ENCODE measurements at places on chromosomes 2 and 18.

GRCh38 chr2:171271971-171272436 is 111.3 kb upstream of the TLK1 start:
- DNase-seq = no peak

DNA sequence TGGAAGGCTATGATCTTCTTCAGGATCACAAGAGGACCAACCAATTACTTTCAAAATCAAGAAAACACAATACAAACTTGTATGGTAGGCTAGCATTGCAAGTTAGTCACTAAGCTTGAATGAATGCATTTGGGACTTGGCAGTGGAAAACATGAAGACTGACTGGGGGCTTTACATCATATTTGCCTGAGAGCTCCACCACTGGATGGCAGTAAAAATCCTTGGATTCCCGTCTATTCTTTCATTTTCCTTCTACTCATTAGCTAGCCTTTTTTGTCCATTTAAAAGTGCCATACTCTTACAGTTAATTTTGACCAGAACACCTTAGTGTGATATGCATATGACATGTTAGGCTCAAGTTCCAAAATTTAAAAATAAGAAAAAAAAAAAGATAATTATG is 63.5 kb upstream of the RASGRP3 start:
- no peak for DNase-seq

- no peak for DNase-seq
Measured at GRCh38 chr18:74005320-74006109, 142.1 kb downstream of the FBXO15 start.

- DNase-seq = no peak
Measured at GRCh38 chr2:180122874-180123273, 115.8 kb upstream of the CWC22 start.

- no peak for DNase-seq
Measured at GRCh38 chr2:88318071-88318955, 134.2 kb downstream of the FOXI3 start.

DNA sequence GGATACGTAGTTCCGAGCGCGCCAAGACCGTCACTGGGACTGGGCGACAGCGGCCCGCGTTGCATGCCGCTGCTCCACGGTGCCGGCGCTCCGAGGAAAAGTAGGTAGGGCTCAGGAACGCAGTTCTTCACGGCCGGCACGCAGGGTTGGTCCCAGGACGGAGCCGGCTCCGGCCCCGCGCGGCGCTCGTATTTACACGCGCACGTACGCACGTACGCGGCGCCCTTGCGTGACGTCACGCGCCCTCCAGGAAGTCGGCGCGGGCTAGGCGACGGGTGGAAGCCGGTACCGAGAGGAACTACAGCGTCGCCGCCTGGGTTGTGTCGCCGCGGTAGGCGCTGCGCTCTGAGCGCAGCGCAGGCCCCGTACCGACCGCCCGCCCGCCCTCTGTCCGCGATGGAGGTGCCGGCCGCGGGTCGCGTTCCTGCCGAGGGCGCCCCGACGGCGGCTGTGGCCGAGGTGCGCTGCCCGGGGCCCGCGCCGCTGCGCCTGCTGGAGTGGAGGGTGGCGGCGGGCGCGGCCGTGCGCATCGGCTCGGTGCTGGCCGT is at the start of gene CTDP1:
TSS of gene CTDP1 (plus strand) at position 252 of the 548 bp plus-strand sequence. CDS start at position 397, 145 bp downstream.
- no peak for DNase-seq

DNA sequence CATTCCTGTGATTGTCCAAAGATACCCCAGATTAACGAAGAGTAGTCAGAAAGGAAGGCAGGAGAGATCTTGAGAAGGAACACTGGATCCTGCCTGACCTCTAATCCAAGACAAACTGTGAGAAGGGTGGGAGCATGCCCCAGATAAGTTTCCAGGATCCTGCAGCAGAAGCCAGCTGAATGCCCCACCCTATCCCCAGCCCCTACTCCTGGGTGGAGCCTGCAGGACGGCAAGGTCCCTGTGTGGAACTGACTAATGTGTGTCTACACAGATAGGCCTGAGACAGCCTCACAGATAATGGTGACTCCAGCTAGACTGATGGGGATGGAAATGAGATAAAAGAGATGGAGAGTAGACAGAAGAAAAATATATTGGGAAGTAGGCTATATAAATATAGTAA is 174.3 kb downstream of the PDE1A start:
- DNase-seq = no peak

- DNase-seq = no peak
Measured at GRCh38 chr18:79815657-79816056, 17.9 kb downstream of the KCNG2 start.

DNA sequence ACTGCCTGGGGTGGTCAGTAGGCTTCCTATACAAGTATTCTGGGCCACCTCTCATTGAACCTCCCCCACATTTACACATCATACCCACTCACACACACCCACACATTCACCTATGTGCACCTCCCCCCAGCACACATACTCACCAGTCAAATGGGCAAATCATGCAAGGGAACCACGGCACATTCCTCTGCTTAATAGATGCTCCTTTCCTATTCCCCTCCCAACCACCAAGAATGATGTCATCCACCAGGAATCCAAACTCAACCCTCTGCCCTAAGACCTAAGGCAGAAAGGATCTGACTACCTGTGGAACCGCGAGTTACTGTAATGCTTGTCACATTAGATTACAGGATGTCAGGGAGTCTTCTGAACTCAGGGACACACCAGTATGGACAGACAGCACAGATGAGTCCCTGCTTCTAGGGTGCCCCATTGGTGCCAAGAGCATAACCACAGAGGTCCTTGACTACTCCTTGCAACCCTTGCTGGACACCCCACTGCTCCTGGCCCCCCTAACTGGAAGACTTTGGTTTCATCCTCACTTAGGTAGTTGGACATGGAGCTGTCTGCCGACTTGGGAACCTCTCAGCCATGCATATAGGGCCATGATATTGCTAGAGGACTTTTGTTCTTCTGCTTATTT is 21.5 kb upstream of the CAB39 start:
- no peak for DNase-seq

Measured in cortex of kidney (tissue), 1 donor.